ENCODE measurements at places on chromosomes 16 and 17.

- no peak for DNase-seq
Observed at GRCh38 chr17:15885770-15886169, 59.2 kb upstream of the ADORA2B start.

DNA sequence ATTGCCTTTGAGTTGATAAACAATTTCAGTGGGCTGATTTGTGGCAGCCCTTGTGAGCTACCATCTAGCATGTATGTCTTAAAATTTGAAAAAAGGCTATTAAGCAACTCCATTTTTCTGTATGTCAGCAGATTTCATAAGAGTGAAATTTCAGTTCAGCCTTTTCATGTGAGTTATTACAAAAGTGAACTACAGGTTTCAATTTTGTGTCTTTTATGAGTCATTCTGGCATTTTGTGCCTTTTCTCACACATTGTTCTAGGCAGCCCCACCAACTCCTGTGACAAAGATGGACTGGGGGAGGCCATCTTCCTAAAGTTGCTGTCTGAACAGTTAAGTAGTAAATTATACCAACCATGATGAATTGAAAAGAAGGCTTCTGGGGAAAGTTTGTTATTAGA, 52.1 kb downstream of the USP10 start:
- DNase-seq, result no peak

DNA sequence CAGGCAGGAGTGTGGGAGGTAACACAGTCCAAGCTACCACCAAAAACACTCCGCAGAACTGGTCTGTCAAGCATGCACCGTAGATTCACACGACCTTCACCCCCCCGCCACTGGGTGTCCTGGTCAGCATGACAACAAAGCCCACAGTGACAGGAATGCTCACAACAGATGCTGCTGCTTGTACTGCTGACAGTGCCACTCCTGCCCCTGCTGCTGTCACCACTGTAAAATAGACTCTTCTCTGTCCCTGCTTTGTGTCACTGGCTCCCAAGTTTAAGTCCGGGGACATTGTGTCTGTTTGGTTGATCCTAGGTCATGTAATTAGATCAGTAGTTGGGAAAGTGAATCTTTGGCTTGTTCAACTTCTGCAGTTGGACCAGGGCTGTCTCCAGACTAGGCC, 7.0 kb upstream of the ODF4 start:
- no peak for DNase-seq

- no peak for DNase-seq
Observed at GRCh38 chr16:83200005-83200779, 573.4 kb downstream of the CDH13 start.

DNA sequence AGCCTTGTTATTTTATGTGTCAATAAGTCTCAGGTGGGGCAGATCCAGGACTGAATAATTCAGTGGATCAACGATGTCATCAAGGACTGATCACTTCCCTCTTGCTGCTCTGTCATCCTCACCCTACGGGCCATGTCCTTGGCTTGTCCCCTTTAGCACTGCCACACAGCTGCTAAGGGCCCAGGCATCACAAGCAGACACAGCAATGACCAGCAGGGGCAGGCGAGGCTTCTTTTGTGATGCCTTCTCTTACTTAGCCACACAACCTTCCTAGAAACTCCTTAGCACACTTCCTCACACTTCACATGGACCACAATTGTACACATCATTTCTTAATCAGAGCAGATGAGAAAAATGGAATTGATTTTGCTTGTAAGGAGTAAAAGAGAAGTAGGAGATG, 356.3 kb upstream of the SOX9 start:
- DNase-seq, result peak; percentile 8

All from NCI-H1436 (cell line).